ENCODE measurements at places on chromosomes 1 and 21. TPM values are rescaled to one million over a fixed set of nuclear protein-coding genes. Genes with fewer than 3 reads are reported as not detected.

DNA sequence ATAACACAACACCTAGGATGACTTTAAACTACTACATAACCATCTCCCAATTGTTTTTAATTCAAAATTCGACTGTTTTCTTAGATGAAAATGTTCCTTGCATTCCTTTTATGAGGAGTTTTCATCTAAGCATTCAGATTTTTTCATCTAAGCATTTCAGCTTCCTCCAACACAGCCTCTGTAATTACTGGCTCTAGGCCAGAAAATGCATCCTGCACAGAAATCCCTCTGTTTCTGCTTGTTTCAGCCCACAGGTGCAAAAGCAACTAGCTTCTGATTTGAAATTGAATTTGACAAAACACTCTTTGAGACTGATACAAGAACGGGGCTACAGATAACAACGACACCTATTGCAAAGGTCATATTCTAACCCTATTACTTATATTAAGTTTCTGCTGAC, 90.4 kb downstream of the RGS21 start:
- no peak for DNase-seq

DNA sequence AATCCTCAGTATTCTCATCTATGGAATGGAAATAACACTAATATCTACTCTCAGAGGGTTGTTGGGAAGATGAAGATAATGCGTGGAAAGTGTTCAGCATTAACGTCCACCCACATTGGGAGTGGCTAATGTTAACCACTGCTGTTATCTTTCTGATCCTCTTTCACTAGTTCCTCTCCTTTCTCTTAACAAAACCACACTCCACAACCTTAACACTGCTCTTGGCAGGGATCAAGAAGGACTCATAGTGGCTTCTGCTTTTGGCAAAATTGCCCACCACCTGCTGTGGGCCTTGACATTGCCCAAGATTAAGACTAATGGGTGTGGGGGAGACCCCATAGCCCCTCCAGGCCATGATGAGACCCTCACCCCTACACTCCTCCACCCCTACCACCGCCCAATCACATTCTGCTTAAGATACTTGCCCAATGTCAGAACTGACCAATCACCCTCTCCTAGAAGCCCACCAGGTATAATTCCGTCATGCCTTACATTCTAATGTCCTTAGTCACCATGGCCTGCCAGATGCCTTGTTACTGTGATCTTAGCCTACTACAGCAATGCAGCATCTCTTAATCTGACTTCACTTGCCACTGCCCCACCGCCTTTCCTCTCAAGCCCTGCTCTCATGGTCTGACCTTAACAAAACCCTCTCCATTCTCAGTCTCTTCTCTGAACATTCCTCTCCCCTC, 27.1 kb downstream of the DHCR24 start:
- DNase-seq = peak; percentile 60

DNA sequence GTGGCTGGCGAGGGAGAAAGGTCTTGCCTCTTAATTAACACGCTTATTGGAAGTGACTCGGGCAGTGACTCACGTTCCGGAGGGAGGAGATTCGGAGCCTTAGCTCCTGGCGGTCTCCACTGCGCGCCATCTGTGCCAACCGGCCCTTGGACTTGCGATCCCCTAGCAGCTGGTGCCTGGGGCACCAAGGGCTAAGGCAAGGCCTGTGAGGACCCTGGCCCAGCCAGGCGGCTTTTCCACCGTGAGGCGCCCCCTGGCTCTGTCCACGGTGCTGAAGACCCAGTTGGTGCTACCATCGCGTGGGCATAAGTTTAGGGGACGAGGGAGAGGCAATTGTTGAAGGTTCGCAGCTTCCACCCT, 1.3 kb upstream of the SYT6 start:
- no peak for DNase-seq

DNA sequence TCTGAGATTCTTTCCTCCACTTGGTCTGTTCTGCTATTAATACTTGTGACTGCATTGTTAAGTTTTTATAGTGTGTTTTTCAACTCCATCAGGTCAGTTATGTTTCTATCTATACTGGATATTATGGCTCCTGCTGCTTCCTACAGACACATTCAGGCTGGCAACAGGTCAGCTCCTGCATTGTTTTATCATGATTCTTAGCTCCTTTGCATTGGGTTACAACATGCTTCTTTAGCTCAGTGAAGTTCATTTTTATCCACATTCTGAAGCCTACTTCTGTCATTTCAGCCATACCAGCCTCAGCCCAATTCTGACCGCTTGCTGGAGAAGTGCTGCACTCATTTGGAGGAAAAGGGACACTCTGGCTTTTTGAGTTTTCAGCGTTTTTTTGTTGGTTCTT, 37.3 kb upstream of the F3 start:
- peak; percentile 60 for DNase-seq

GRCh38 chr1:198636391-198636790, 2.4 kb upstream of the PTPRC start:
- no peak for DNase-seq

DNA sequence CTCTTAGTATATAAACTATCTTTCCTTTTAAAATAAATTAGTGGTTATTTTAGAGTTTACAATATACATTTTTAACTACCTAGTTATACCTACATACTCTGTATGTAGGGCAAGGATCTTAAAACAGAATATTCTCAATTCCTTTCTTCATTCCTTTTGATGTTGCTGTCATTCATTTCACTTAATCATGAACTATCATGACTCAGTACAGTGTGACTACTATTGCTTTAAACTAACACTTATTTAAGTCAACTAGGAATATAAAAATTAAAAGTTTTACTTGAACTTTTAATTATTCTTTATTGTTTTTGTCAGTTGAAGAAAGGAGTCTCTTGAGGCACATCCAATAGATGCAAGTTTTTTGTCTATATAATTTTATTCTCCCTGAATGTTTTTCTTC, 726.4 kb downstream of the BRINP3 start:
- DNase-seq = peak; percentile 33

DNA sequence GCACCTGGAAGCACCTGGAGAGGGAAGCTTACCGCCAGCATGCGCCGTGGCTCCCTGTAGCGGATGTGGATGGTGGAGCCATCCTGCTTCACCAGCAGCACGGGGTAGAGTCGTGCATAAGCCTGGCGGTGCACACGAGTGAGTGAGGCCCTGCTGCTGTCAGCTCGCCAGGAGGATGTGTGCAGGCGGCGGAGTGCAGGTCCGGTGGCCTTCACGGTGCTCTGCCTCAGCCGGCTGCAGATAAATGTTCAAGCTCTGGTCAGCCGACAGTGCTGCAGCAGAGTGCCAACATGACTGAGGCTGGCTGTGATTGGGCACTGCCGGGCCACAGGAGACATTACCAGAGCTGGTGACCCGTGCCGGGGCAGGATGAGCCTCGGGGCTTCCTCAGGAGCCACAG, 1.5 kb downstream of the MRPL55 start:
- DNase-seq = no peak

- peak; percentile 95 for DNase-seq
Measured at GRCh38 chr1:40014812-40015594, 25.5 kb upstream of the CAP1 start.

DNA sequence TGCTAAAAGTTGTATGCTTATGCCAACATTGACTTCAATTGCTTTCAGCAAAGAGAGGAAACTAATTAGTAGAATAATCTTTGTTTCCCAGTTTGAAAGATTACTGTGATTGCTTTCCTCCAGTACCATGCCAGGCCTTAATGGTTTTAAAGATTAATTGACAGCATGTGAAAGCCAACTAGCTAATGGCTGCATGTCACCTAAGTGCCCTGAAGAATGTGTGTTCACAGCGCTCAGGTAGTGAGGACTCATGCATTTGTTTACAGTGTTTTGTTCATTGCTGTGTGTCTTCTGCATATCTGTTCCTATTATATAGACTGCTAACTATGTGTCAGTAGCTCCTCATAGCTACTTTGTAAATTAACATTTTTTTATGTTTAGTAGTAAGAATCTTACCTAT, 335.6 kb downstream of the LRRIQ3 start:
- DNase-seq = no peak

DNA sequence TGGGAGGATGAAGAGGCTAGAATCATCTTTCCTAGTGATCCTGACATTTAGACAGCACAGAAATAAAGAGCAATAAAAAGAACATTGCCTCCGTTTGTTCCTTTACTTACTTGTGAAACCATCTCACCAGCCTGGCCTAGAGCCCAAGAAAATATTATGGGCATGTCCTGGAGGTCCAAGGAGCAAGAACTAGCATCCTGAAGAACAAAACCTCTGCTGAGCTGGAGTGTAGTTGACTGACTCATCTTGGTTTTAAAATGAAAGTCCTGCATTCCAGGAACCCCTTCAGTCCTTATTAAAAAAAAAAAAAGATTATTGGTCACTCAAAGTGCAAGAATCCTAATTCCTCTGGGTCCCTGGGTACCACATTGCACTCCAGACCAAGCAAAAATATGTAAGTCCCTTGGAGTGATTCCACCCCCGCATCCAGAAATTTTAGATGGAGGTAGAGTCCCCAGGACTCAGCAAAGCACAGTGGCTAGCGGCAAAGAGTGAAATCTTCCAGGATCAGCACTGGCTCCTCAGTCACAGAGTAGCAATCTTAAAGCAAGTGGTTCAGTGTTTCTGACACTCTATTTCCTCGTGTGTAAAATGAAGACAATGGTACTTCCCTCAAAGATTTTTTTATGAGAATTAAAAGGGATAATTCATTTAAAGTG, 7.0 kb downstream of the SMCP start:
- peak; percentile 74 for DNase-seq

DNA sequence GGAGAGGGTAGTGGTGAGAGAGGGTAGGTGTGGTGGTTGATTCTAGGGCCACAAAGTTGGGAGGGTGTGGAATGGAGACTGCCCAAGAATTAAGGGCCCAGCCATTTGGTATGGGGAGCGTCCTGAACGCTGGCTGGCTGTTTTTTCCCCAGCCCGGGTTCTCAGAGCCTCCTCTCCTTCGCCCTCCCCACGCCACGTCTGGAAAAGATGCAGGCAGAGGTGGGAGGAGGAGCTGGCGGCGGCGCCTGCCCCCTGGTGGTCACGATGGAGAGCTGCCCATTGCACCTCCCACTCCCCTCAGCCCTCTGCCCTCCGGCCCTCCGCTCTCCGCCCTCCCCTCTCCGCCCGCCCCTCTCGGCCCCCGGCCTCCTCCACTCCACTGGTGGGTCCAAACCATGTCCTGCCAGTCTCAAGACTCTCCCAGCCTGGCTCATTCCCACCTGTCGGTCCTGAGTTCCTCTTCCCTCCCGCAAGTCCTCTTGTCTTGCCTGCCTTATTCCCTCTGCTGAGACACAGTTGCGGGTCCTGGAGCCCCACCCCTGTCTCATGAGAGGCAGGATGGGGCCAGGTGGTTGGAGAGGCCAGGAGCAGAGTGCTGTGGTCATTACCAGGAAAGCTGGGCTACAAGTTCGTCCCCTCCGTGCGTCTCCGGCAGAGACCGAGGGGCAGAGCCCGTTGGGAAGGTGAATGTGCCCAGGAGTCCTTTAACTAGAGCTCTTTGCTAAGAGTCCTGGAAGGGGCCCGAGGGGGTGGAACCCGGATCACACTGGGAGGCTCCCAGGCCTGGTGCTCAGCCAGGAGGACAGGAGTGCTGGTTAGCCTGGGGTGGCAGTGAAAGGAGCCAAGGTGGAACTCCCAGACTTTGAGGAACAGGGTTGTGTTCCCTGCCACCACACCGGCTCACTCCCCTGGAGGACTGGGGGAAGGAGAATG, 22.6 kb downstream of the ETNK2 start:
- peak; percentile 59 for DNase-seq

DNA sequence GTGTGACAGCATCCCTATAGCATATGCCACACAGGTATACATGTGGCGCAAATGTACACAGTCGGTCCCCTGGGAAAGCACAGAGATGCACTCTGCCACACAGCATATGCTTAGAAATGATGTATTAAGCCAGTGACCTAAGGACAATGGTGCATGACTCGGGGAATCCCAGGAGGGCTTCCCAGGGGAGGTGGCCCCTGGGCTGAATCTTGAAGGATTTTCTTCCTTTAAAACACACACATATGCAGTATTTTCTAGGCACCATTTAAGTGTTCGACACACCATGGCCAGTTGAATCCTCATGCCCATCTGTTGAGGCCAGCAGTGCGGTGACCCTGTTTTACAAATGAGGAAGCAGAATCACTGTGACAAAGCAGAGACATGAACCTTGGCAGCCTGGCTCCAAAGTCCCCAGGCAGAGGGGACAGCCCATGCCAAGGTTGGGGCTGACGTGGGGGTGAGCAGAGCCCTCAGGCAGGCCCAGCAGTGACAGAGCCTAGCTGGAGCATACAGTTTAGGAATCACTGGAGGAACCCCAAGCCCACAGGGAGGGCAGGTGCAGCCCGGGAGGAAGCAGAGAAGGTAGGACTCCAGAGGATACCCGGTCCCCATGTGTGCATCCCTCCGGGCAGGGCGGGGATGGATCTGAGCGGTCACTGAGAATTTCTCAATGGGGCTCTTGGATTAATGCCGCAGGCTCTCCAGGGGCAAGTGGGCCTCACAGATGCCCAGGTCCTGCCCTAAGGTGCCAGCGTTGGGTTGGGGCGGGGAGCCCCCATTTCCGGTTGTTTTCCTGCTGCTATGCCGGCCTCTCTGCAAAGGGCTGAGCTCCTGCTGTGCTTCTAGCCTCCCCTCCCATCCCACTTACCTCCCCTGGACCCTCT, 28.4 kb downstream of the WNT3A start:
- DNase-seq = no peak

DNA sequence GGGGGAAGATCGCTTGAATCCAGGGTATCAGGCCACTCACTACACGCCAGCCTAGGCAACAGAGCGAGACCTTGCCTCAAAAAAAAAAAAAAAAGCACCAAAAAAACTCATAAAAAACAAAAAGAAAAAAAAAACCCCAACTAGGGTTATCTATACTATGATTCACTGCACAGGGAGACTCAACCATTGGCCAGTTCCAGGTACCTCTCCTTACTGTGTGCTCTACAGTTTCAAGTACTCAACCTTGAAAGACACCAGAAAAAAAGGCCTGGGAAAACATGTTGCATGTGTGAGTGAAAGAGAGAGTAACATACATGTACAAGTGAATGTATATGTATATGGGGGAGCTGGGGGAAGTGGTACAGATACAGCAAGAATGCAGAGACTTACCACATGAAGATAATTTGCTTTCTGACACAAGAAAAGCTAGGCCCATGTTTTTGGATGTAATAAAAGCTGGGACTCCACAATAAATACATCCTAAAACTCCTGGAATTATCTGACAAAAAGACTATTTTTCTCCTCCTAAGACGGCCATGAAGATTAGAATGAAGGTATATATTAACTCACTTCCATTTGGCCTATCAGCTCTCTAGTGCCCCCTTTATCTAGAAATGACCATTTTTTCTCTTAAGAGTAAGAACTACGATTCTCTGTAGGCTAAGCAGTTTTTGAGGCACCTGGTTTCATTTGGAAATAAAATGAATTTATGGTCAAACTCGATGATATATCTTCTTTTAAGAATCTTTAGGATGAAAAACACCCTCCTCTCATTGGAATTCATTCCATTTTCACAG, 52.2 kb downstream of the SLC27A3 start:
- no peak for DNase-seq

Gene OR2G6
- total RNA-seq = not detected

Gene KIF21B
- total RNA-seq = under 0.01 TPM

Gene AMPD1
- not detected for total RNA-seq

Gene PODN
- total RNA-seq = 67.5 TPM

Gene SLC1A7
- 0.33 TPM for total RNA-seq

Gene BRDT
- not detected for total RNA-seq

Gene MROH9
- total RNA-seq = 0.26 TPM

Gene HEYL
- total RNA-seq = not detected
